ENCODE measurements at places on chromosomes 5 and 9.

GRCh38 chr9:93586290-93587057, 10.1 kb downstream of the PHF2 start:
- no peak for DNase-seq

GRCh38 chr5:39968381-39968780, 543.6 kb upstream of the DAB2 start:
- no peak for DNase-seq

DNA sequence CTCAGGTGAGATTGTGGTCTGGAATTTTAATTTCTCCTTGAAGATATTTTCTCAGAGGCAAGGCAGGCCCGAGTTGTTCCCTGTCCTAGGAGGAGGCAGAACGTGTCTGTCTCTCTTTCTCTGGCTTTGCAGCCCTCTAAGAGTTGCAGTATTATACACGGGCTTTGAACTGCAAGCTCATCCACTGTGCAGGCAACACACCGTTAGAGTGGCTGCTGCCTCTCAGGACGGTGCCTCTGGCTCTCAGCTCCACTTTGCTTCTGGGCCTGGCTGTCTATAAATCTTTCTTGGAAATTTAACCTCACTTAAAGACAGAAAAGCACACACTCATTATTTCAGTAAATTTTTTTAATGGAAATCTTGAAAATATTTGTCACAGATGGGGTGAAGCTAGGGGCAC, 170.1 kb upstream of the ADCY2 start:
- no peak for DNase-seq

DNA sequence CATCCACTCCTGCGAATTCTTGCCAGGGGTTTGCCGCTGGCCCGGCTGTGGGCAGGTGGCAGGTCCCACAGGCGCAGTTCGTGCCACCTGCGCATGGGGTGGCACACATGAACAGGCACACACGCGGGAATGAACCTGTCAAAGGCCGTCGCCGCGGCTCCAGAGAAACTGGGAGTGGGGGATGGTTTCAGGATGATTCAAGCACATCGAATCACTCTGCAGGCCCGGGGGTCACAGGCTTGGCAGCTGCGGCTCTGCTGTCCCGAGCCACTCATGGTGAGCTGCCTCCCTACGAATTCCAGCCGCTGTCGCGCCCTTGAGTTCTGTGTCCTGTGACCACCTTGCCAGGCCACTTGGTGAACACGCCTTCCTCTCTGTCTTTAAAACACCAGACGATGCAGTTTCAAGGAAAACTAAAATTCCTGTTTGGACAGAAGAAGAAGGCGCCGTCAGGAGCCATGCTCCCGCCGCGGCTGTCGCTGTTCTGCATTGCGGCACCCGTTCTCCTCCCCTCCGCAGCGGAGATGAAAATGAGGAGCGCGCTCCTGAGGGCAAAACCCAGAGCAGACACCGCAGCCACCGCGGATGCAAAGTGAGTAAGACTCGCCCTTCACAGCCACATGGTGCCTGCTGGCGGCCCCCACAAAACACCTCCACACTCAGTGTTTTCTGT, 15.4 kb upstream of the EXOC3 start:
- no peak for DNase-seq
